Tongue (tissue), 3 donors: ENCODE measurements at places on chromosomes 6 and 20.
A peak's percentile ranks its signal among the peaks of the same experiment; 100 is the strongest.

DNA sequence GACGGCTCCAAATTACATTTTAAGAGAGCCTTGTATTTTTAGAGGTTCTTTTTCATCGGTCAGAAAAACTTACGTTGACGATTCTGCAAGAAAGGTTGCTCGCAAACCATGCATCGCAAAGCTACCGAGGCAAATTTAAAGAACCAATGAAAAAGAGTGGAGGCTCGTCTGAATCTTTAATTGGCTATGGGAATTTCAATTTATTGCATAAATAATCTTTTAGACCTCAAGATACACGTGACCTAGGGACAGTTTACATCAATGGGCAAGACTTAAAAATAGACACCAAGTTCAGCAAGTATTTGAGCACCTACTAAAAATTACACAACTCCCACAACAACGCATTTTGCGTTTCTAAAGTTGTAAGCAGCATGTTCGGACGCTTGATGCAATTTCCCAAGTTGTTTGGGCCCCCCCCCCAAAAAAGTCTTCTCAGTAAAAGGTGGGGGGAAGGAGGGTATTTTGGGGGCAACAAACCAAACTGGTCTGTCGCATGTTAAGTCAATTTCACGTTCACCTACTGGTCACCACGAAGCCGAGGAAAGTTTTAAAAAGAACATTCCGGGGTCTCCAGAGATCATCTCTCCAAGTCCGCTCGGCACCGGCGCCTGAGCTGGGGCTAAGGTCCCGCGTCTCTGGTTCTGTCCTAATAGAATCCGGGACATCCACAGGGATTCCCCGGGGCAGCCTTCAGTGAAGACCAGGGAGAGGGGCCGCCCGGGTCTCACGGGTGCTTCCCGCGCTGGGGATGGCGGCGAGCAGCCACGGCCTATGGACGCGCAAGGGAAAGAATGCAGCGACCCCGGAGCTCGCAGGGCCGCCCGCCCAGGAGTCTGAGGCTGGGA lies 851 bp downstream of the SNX5 start:
- peak; percentile 41 for DNase-seq

DNA sequence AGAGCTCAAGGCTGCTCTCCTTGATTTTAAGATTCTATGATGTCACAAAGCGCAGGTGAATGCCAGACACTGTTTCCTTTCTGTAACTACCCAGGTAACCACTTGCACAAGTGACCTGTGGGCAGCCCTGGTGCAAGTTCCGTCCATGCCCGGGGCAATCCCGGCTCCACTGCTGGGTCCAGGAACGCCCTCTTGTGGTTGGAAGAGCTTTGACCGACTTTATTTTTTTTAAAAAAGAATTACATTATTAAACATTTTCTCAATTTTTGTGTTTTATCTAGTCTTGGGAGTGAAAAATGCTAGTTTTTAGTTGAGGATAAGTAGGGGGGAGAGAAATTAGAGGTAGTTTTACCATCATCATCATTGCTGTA lies 695.2 kb downstream of the QKI start:
- no peak for DNase-seq

GRCh38 chr6:87785229-87785862 lies 83.3 kb upstream of the AKIRIN2 start:
- no peak for DNase-seq

GRCh38 chr6:71248306-71248765 lies 40.3 kb upstream of the OGFRL1 start:
- DNase-seq, result peak; percentile 21

GRCh38 chr6:163999475-164000125 lies 585.1 kb downstream of the QKI start:
- DNase-seq, result no peak

DNA sequence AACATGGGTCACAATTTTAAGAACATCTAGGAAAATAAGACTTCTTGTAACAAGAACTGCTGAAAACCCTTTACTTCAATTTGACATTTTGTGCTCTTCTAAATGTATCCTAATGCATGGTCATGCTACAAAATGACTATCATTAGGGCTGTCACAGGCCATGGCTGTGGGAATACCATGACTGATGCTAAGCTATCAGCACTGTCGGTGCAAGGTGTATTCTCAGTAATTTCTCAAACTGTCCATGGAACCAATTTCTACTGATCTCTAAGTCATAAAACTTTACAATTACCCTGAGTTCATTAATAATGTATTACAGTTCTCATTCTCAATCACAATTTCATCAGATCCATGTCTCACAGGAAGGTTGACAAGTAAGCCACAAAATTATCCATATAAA lies 625.3 kb downstream of the EYS start:
- DNase-seq, result no peak

DNA sequence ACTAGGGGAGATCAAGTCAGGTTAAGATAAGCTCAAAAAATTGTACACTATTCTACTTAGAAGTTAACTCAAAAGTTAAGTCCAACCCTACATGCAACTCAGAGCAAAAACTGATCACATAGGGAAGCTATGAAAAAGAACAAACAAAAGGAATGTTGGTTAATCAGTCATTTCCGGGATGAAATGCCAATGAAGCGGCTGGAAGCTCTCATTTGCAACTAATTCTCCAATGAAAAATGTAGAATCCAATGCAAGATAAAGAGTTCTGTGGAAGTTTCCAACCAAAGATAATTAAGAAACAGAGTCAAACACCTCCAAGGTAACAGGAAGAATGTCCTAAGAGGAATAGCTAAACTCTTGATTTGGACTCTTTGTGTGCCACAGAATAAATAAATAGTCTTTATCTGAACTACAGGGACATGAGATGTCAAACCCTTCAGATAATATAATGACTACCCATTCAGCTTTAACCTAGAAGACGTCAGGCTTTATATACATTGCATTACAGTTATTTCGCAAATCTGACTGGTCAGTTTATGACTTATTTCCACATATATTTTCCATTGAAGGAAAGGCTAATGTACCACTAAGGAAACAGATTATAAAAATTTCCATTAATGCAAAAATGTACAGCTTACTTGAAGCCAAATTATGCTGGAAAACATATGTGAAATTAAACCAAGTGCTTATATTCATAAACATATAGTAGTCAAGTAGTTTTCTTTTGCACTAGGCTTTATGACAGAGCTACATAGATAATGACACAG lies 48.0 kb upstream of the DST start:
- no peak for DNase-seq

DNA sequence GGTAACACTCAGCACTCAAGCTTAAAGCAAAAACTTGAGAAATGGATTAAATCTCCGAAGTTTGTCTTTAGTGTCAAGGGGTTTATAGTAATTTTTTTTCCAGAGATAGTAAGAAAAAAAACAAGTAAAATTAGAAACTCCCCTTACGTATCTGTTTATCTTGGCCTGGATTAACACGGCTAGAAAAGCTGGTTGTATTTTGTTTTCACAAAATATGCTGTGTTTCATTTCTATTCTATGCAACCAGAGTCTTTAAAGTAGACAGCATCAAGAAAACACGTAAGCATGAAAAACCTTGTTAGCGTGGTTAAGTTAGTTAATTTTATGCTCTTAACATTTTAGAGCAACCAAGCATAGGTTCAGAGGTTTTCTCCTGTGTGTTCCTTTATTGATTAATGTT lies 21.8 kb upstream of the ERVFRD-1 start:
- no peak for DNase-seq

- peak; percentile 47 for DNase-seq
Measured at GRCh38 chr6:150712505-150713252, 113.0 kb downstream of the PLEKHG1 start.

GRCh38 chr6:155143578-155144106 lies 120.2 kb upstream of the CLDN20 start:
- DNase-seq, result no peak

DNA sequence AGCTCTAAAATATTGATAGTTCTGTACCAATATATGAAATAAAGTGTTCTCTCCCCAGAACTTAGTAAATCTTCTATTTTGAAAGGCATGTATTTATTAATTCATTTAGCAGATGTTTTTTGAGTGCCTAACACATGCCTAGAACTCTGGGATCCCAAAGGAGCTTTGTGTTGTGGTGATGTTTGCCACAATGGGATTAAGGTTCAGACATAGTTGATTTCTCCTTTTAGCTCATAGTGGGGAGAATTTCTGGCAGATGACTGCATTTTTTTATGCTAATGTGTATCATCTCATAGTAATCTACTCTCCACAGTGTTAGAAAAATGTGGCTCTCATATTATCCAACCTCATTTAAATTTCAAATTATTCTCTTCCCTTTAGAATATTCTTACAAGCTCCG lies 21.7 kb downstream of the MYB start:
- no peak for DNase-seq

DNA sequence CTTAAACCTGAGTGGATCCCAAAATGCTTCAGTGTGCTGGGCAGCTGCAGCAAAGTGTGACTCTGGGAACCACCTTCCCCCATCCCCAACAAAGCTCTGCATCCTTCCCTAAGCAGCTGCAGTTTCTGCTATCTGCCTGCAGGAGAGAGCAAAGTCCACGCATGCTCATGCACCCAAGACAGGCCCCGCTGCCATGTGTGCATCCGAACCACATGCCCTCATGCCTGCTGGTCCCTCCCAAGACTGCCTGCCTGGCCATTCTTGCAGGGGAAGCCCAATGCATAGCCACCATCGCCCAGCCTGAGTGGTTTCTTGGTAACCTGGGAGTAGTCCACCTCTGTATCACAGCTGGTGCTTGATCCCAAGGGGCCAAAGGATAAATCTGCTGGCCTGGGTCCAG lies 94.3 kb upstream of the OLIG3 start:
- no peak for DNase-seq

- DNase-seq, result no peak
Measured at GRCh38 chr6:31103136-31103535, 9.2 kb downstream of the C6orf15 start.

DNA sequence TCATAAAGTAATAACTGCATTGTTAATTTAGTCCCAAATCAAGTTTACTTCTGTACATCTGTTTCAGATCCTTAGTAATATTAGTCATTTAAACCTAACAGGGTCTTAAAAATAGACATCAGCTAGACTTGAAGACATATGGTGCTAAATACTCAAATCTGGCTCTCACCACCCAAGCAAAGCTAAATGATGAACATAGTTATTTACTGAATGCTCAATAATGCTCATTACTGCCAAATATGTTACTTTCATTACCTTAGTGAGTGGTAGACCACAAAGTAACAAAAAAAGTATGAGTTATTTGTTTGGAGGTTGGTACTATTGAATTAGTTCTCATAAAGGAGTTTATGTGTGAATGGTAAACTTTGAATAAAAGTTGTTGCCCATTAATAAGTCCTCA lies 502.1 kb downstream of the PKHD1 start:
- no peak for DNase-seq

- DNase-seq, result no peak
Measured at GRCh38 chr6:9766240-9766915, 648.5 kb downstream of the TFAP2A start.

DNA sequence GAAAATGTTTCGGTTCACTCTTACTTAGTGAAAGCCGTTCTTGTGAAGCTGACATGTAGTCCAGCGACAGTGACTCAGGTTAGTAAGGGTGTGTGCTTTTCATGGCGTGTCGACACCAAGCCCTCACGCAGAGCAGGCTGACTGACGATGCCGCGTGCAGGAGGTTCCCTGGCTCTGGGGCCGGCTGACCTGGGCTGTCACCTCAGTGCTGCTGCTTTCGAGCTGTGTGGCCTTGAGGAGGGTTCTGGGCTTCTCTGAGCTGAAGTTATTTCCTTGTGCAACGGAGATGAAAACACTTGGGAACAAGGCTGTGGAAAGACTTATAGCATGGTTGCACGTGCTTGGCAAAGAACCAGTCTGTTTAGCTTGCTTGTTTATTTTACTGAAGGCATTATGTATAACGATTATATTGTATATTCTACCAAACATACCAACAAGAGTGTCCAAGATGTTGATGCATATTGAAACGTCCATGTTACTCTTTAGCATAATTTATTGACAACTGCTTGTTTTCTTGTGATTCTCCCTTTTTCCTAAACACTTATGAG lies 59.2 kb downstream of the PHACTR3 start:
- DNase-seq, result no peak

GRCh38 chr6:148203281-148203925 lies 139.2 kb upstream of the SASH1 start:
- peak; percentile 56 for DNase-seq

GRCh38 chr20:50674138-50674825 lies 17.1 kb downstream of the RIPOR3 start:
- no peak for DNase-seq

- DNase-seq, result no peak
Measured at GRCh38 chr6:119760046-119760445, 410.5 kb upstream of the MAN1A1 start.

DNA sequence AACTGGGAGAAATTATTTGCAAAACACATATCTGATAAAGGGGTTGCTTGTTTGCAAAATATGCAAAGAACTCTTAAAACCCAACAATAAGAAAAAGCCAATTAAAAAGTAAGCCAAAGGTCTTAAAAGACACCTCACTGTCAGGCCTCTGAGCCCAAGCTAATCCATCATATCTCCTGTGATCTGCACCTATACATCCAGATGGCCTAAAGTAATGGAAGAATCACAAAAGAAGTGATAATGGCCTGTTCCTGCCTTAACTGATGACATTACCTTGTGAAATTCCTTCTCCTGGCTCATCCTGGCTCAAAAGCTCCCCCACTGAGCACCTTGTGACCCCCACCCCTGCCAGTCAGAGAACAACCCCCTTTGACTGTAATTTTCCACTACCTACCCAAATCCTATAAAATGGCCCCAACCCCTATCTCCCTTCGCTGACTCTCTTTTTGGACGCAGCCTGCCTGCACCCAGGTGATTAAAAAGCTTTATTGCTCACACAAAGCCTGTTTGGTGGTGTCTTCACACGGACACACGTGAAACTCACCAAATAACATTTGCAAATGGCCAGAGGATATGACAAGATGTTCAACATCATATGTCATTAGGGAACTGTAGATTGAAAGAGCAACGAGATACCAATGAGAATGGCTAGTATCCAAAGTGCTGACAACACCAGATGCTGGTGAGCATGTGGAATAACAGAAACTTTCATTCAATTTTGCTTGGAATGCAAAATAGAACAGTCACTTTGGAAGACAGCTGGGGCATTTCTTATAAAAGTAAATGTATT lies 565.0 kb upstream of the ADGRB3 start:
- DNase-seq, result no peak

GRCh38 chr20:45409521-45410272 lies 1.6 kb downstream of the DBNDD2 start:
- no peak for DNase-seq

DNA sequence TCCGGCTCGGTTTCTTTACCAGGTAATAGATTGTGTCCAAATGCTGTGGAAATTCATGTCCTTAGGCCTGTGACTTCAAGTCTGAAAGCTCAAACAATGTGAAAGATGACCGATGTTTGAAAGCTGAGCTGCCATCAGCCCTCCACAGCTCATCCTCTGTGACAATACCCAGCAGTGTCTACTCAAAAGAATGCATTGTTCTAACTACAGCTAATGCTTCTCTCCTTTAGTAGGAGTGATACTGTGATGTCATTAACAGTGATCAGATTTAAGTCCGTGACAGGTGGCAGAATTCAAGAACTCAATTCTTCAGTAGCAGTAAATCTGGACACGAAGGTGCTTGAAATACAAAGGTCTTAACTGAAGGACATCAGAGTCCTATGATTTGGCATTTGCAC lies 97.3 kb downstream of the RCAN2 start:
- DNase-seq, result no peak
